Tongue (tissue), 3 donors: ENCODE measurements at places on chromosomes 2 and 18.
A peak's percentile ranks its signal among the peaks of the same experiment; 100 is the strongest.

GRCh38 chr18:35611518-35611917 lies 30.0 kb downstream of the GALNT1 start:
- peak; percentile 28 for DNase-seq

DNA sequence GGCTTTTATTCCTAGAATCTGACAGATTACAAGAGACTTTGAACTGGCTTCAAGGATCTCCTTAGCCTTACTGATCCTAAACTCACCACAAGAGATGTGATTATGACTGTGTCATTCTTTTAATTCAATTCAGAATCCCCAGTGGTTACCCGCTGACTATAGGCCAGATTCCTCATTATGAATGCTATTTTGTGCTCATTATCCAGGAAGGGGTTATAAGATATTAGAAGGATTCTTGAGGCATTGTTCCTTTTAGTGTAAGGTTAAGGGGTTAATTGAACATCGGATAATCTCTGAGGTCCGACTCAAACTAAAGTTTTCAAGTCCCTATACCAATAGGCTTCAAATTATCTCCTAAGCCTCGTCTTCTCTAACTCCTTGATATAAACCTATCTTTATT lies 39.4 kb upstream of the TDRD15 start:
- DNase-seq = no peak

DNA sequence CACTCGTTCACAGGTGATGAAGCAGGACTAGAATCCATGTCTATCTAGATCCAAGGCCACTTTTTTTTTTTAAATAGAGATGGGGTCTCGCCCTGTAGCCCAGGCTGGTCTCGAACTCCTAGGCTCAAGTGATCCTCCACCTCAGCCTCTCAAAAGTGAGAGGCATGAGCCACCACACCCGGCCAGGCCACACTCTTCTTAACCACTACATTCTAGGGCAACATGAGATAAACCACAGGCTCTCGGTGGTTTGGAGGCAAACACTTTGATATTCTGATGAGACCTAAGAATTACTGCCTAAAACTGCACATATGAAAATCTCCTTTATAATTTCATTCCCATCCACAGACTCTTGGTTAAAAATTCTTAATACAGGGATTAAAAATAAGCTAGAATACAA lies 51.8 kb downstream of the USP34 start:
- no peak for DNase-seq

GRCh38 chr18:27609221-27609620 lies 424.1 kb upstream of the CHST9 start:
- DNase-seq = no peak

GRCh38 chr2:190527214-190527613 lies 7.3 kb downstream of the NEMP2 start:
- DNase-seq = no peak

DNA sequence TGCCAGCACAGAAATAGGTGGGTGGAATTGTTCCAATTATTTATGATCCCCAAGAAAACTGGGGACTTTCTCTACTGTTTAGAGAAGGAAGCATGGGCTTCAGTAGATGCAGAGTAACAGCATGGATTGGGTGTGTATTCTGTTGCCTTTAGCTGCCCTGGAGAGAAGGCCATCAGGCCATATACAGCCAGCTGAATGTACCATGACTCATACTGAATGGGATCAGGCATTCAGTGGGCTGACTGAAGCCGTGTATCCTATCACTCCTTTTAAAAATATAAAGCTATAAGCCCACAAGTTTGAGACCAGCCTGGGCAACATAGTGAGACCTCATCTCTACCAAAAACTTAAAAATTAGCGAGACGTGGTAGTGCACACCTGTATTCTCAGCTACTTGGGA lies 16.7 kb upstream of the PLEKHM3 start:
- no peak for DNase-seq

DNA sequence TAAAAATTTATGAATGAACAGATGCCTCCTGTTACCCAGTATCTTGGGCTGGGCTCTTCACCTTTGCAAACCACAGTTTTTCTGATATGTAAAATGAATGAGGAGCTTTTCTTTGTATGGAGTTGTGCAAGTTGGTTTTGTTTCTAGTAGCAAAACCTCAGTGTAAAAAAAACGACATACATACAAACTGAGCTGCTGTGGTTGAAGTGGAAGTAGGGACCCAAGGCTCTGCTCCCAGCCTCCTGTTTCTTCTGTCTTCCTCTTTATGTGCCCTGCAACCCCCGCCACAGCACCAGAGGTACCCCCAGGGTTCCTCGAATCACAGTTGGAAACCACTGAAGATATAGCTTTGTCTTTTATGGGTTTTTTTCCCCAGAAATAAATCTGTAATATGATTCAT lies 118.1 kb downstream of the MYO1B start:
- DNase-seq = no peak

GRCh38 chr2:62099050-62099449 lies 96.9 kb upstream of the B3GNT2 start:
- DNase-seq = no peak

GRCh38 chr2:97355887-97356286 lies 233.8 kb downstream of the ANKRD36B start:
- DNase-seq = no peak

GRCh38 chr2:121828281-121828731 lies 72.9 kb downstream of the TSN start:
- DNase-seq = peak; percentile 60

DNA sequence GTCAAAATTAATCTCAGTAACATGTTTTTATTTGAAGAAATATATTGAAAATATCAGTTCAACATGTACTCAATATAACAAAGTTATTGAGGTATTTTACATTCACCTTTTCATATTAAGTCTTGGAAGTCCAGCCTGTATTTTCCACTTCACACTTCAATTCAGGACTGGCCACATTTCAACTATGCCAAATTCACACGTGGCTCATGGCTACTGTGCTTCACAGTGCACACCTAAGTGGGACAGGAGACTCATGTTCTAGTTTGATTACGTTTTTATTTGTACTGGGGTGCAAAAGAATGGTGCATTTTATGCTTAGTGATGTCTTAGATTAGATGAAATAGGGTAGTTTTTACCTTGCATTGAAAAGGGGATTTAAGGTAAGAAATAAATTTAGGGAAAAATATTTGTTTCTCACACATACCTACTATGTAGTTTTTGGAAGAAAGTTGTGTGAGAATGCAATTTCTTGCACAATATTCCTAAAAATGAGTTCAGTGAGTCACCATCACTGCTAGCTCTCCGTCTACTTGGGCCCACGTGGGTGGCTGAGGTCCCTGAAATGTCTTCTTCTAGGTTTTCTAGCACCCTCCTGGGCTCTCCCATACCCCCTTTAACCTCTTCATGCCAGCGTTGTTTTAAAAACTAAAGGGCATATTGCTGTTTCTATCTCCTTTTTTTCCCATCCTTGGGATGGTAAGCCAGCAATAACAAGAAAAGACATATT lies 87.0 kb downstream of the ST6GAL2 start:
- DNase-seq = no peak

GRCh38 chr2:8520791-8521344 lies 161.0 kb upstream of the ID2 start:
- DNase-seq = no peak

- DNase-seq = no peak
Measured at GRCh38 chr18:9851511-9851910, 34.3 kb upstream of the TXNDC2 start.

DNA sequence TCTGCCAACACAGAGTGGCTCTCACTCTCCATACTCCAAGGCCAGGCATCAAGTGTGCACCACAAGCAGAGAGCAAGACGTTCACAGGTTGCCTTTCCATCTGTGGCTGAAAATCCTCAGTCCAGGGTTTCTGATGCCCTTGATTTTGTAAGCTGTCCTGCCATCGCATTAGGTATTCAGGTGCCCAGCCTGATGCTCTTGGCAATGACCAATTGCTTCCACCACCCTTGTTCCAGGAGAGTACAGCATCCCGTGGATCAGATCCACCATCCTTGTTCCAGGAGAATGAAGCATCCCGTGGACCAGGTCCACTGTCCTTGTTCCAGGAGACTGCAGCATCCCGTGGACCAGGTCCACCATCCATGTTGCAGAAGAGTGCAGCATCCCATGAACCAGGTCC lies 133.4 kb upstream of the GPC1 start:
- no peak for DNase-seq

DNA sequence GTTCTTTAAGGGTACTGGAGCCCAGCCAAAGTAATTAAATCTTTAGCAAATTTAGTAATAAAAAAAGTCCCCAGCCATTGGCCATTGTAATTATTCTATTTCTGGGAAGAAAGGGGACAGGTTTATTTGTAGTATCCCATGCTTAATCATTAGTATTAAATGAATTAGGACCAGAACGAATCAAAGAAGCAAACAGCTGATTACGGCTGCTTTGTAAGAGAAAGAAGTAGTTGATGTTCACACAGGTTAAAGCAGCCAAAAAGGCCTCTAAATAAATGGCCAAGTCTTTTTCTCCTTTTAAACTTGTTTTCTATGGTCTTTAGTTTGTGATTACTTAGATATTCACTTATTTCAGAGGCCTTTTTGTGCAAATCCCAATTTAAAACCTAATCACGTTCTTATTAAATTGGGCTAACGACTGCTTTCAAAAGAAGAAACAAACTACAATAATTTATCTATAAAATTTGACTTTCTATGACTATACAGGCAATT lies 48.6 kb upstream of the DNAH7 start:
- no peak for DNase-seq

DNA sequence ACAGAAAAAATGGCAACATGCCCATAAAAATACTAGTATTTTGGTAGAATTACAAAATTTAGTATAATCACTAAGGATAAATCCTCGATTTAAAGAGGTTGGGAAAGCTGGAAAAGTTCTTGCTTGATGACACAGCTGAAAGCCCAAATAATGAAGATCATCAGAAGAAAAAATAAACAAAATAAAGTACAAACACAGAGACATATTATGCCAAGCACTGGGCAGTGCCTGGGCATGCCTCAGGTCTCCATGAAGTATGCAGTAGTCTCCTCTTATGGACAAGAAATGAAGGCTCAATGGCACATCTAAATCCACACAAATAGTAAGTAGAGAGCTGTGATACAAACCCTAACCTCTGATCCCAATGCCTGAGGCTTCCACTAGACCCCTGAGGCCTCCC lies 57.7 kb downstream of the RNU4ATAC start:
- DNase-seq = no peak

- DNase-seq = peak; percentile 24
Measured at GRCh38 chr2:178403671-178404306, 47.2 kb downstream of the PRKRA start.

GRCh38 chr2:38830526-38831159 lies 45.1 kb downstream of the DHX57 start:
- DNase-seq = no peak

DNA sequence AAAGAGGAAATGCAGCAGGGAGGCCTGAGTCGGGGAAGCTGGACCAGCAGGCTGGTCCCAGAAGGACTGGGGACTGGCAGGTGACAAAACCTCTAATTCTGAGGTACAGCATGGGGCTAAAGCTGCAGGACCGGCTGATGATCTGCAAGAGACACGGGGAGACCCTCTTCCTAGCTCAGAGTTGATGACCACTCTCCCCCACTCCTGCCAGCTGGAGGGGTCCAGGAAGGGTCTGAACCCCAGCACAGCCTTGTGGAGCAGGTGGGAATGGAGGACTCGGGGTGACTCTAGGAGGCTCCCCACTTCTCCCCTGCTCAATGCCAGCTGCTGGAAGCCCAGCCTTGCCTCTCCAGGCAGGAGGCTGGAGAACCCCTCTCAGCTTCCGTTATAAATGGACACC lies 67.7 kb downstream of the TWIST2 start:
- no peak for DNase-seq

GRCh38 chr2:97713296-97714083 lies at the start of gene ZAP70:
TSS of gene ZAP70 (plus strand) at chr2:97713576. CDS start at chr2:97724037, 10,461 bp downstream.
- no peak for DNase-seq

GRCh38 chr2:106516436-106516835 lies 29.3 kb downstream of the CD8B2 start:
- no peak for DNase-seq

DNA sequence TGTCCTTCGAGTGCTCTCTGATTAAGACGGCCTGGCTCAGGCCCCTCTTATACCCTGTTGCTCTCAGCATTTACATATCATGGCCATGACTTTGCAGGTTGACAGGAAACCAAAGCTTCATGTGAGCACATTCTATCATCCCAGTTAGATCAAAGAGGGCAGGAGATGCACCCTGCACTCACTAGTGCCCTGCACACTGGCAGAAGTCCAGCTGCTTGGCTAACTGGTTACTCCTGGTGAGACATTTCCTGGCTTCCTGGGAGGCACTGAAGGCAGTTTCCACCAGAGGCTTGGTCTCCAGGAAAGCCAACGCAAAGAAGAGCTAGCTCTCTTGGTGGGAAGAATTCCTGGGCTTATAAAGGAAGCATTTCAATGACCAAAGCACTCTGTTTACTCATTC lies 66.3 kb downstream of the LIPG start:
- DNase-seq = no peak

DNA sequence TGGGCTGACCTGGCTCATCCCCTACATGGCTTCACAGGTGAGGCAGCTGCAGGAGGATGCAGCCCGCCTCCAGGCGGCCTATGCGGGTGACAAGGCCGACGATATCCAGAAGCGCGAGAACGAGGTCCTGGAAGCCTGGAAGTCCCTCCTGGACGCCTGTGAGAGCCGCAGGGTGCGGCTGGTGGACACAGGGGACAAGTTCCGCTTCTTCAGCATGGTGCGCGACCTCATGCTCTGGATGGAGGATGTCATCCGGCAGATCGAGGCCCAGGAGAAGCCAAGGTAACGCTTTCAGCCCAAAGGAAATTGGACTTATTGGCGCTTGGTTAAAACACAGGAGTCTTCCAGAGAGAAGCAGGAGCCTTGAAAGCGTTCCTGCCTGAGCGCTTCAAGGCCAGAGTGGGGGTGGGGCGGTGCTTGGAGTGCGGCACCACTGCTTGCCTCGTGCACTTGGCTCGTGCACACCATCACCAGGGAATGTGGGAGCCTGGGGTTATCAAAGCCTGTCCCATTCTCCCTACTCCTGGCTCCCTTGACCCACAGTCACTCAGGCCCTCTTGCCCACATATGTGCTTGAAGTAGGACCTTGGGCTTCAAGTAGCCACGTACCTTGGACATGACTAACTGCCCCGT lies 69.8 kb upstream of the EML6 start:
- no peak for DNase-seq

DNA sequence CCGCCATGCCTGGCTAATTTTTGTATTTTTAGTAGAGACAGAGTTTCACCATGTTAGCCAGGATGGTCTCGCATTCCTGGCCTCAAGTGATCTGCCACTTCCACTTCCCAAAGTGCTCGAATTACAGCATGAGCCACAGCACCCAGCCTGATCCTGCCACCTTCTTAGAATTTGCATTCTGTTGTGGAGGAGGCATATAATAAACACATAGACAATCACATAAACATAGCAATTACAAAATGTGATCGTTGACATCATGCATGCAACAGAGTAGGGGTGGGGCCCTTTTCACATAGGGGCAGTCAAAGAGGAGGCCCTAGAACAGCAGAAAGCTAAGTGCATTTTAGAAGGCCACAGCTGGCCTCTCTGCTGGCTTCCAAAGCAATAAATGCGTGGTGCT lies 39.9 kb upstream of the TSPYL6 start:
- DNase-seq = peak; percentile 19

DNA sequence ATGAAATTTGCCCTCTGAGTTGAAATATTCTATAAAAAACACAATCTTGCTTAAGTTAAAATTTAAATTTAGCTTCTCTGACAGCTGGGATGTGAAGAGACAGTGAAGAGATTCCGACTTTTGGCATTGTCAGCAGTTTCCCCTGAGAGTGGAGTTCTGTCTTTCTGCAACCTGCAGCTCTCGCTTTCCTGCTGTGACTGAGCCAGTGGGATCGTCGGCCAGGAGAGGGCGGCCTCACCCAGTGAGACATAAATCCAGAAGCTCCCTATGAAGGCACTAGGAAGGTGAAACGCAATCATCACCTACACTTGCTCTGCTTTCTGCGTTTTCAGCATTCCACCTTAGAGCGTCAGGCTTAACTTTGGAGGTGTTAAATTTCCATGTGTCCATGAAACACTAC lies 75.4 kb upstream of the HNMT start:
- DNase-seq = peak; percentile 48
